ENCODE measurements at places on chromosomes 6 and 20.

- DNase-seq, result no peak
Observed at GRCh38 chr6:17334265-17334664, 53.1 kb downstream of the RBM24 start.

GRCh38 chr6:5351552-5352210 is 90.4 kb downstream of the FARS2 start:
- DNase-seq, result no peak

- DNase-seq, result no peak
Observed at GRCh38 chr6:98548301-98548700, 286.1 kb upstream of the POU3F2 start.

DNA sequence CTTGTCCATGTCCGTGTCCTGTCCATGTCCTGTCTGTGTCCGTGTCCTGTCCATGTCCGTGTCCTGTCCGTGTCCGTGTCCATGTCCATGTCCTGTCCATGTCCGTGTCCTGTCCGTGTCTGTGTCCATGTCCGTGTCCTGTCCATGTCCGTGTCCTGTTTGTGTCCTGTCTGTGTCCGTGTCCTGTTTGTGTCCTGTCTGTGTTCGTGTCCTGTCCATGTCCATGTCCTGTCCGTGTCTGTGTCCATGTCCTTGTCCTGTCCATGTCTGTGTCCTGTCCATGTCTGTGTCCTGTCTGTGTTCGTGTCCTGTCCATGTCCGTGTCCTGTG is 55.0 kb upstream of the BHLHE23 start:
- no peak for DNase-seq

DNA sequence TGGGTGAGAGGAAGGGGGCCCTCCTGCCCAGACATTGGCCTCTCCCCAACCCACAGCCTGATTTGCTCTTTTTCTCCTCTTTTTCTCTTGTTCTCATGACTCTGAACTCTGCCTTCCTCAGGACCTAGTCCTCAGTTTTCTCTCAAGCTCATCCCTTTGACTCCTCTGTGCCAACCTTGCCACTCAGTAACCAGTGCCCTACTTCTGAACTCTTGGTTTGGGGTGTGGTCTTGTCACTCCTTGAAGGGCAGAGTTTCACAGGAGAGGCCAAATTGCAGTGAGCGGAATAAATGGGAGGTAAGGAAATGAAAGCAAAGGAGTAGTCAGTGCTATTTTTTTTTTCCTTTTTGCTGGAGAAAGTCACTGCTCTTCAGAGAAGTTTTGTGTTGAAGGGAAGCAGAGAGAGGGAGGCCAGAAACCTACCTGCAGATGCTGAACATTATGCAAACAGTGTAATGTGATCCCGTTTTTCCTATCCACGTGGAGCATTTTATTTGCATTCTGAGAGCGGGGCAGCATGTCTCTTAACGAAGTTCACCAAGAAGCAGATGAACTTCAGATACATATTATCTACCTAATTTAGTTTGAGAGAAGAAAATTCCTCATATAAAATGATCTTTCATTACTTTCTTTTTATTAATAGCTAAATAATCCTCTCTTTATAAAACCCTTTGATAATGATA is 26.9 kb downstream of the CFAP61 start:
- no peak for DNase-seq

DNA sequence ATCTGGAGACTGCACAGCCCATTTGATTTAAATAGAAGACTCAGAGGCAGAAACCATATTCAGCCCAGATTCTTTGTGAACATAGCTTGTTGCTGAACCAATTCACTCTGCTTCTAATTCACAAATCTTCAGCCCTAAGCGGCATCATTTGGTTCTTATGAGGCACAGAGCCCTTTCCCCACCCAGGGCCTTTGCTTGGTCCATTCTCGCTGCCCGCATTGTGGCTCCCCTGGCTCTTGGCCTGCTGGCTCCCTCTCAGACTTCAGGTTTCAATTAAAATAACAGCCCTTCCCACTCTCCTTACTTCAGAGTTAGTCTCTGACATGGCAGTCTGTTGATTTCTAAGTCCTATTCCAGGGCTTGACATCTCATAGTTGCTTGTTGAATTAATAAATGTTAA is 9.4 kb upstream of the TMEM14A start:
- DNase-seq, result no peak

DNA sequence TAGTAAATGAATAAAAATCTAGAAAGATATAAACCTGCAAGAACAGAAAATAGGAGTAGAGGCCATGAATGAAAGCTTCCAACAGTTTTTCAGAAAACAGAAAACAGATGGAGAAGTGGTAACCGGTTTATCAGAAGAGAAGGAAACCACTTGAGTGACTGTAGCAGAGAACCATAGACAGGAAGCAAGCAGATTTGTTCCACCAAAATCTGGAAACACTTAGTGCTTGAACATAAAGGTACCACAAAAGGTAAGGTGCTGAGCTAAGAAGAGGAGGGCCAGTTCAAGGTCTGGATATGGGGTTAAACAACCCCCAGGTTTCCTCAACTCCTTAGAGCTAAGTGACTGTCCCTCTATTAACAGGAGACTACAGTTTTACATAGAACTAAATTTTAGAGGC is 9.2 kb upstream of the KIAA0319 start:
- DNase-seq, result no peak

- DNase-seq, result no peak
Observed at GRCh38 chr6:3961581-3962215, 112.5 kb downstream of the FAM50B start.

DNA sequence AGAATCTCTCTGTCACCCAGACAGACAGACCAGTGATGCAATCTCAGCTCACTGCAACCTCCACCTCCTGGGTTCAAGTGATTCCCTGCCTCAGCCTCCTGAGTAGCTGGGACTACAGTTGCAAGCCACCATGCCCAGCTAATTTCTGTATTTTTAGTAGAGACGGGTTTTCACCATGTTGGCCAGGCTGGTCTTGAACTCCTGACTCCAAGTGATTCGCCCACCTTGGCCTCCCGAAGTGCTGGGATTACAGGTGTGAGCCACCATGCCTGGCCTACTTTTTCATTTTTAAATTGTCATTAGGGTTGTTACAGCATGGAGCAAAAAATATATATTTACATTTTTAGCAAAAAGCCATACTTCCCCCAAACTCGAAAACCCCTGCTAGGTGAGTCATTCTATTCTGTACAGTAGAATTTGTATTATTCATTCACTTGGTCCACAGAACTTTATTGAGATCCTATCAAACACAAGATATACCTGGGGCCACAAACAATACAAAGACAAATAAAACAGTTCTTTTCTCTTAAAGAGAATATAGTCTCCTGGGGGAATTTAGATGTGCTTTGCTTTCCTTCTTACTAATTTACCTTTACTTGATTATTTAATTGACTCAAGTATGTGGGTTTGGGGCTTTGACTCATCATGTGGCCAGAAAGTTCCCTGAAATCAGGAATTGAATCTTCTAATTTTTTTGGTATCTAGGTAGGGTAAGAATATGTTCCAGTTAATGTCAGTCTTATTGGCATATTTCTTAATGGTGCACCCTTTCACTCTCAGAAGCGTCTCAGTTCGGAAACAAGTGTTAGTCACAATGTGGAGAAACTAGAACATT is 16.6 kb upstream of the CCND3 start:
- no peak for DNase-seq

- DNase-seq, result no peak
Observed at GRCh38 chr6:137871831-137872454, 4.9 kb downstream of the TNFAIP3 start.

DNA sequence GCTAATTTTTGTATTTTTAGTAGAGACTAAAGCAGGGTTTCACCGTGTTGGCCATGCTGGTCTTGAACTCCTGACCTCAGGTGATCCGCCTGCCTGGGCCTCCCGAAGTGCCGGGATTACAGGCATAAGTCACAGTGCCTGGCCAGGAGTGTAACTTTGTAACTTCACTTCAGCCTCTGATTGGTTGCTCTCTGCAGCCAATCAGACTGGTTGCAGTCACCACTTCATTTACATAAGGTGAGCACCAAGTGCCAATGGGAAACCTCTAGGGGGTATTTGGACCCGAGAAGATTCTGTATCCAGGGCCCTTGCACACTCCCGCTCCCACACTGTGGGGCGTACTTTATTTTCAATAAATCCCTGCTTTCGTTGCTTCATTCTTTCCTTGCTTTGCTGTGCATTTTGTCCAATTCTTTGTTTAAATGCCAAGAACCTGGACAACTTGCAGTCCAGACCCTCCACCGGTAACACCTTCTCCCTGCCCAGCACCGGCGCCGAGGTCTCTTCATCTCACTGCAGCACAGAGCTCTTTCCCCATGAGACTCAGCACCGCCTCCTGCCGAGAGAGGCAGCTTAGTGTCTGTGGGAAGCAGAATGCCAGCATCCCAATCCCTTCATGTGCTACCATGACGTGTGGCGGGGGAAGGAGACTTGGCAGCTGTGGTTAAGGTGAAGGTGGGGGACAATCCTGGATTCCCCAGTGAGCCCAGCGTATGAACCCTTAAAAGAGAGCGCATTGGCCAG is 14.0 kb upstream of the MRGBP start:
- no peak for DNase-seq

DNA sequence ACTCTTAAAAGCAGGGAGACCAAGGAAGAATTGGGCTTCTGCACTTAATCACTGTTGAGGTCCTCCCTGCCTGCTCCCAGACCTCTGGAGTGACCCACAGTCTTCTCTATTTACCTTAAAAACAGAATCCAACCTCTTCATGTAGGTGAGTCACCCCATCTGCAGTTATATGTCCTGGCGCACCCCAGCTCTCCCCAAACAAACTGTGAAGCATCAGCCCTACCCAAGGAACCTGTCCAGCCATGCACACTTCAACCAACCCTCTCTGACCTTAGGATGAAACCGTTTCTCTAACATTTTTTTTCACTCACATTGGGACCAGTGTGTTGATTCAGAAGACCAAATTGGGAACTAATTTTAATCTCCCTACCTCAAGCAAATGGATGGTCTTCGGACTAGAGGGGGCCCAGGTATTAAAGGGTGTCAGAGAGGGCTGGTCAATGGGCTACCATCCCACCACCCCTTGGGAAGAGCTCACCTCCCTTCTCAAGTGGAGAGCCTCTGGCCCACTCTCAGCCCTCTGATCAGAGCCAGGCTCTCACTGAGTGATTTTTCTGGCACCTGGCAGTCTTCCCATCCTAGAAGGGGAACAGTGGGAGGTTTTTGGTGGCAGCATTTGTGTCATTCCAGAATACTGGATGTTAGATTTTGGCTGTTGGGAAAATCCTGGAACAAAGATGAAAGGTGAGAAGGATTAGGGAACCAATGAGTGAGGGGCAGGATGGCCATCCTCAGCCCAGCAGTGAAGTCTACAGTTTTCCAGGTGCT is 203.6 kb downstream of the LRFN2 start:
- no peak for DNase-seq

- DNase-seq, result no peak
Observed at GRCh38 chr6:98487612-98488011, 346.8 kb upstream of the POU3F2 start.

DNA sequence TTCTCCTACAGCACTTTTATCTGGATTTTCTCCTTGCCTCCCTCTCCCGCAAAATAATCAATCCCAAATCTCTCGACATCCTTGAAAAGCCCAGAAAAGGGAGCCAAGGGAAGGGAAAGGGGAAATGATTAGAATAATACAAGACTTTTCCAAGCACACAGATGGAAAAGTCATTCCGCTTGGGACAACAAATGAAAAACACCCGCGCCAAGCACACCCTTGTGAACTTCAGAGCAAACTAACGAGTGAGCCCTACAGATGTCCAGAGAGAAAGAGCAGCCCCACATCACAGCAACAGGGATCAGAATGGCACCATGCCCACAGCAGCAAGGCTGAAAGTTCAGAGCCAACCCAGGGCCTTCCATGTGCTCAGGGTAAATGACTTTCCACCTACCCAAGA is 49.6 kb downstream of the NINL start:
- DNase-seq, result no peak

DNA sequence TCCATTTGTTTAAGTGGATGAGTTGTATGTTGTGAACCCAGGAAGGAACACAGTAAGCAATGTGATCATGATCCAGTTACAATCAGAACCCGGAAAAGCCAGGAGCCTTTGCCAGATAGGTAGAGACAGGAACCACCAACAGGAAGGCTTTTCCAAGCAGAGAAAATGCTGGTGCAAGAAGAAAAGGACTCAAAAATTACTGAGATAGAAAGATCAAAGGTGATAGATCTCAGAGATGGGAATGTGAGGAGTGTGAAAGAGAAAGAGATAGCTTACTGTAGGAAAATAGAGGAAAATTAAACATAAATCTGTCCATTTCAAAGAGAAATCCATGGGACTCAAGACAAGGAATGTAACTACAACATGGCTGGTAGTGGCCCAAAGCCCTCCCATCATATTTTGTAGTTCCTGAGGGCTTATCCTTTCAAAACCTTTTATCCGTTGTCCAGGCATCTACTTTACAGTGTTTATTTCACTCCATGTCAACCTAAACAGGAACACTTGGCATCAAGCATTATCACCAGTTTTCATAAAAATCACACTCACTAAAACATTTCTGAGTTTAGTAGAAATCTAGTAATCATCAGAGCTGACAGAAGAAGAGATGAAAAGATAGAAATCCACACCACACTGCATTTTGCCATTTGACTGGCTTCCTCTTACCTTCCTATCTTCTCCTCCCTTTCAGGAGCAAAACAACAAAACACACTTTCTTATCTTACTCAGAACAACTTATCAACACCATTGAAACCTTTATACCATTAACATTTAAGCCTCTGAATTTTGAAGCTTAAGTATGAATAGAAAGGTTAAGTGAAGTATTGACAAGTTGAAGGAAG is 44.5 kb upstream of the STXBP5 start:
- no peak for DNase-seq

DNA sequence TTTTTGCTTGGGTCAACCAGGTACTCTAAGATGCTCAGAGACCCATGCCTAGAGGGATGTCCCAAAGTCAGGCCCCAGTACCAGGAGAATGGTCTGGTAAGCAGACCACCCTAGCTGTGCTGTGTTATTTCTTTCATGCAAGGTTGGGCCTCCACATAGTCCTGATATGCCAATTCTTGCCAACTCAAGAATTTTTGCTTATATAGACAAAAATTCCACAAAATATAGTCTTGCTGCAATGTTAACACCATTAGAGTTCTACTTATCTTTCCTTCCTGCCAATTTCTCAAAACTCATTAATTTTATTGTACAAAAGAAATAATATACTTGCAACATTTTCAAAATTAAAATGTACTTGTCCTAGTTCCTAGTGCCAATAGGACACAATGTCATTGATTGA is 33.9 kb upstream of the TINAG start:
- DNase-seq, result no peak

DNA sequence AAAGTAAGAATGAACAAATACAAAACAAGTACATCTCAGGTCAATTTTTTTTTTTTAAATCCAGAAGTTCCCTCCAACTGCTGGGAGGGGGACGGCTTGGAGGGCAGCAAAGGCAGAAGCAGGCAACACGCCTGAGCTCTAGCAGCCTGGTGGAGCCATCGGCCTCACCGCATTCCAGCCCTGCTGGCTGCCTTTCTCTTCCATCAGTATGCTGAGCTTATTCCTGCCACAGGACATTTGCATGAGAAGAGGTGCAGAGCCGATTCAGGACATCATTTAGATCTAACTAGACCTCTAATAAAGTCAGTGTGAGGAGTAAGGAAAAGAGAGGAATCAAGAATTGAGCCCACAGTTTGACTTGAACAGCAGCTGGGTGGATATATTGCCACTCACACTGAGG is 318.8 kb downstream of the ZFAND3 start:
- no peak for DNase-seq

Data from hippocampal formation (tissue), 2 donors.